Fibroblast of upper back skin (primary cell): ENCODE measurements at places on chromosomes 3 and 15.

GRCh38 chr15:35019404-35020327 lies 31.6 kb upstream of the ZNF770 start:
- DNase-seq: peak; percentile 21

GRCh38 chr15:99324082-99324620 lies 72.9 kb downstream of the LRRC28 start:
- peak; percentile 79 for DNase-seq

DNA sequence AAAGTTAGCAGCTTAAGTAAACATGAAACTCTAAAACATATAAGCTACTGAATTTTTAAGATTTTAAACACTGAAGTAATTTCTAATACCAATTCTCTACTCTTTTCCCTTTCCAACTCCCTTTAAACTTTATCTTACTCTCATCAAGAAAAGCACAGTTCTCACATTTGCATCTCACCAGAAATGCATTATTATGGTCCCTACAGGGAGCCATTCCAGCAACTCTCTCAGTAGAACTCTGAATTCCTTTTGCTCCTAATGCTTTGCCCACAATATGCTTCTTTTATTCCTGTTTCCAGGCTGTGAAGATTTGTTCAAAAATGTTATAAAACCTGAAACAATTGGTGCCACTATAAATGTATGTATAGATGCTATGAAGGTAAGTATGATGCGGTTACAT lies 83.4 kb downstream of the TFDP2 start:
- DNase-seq: no peak

DNA sequence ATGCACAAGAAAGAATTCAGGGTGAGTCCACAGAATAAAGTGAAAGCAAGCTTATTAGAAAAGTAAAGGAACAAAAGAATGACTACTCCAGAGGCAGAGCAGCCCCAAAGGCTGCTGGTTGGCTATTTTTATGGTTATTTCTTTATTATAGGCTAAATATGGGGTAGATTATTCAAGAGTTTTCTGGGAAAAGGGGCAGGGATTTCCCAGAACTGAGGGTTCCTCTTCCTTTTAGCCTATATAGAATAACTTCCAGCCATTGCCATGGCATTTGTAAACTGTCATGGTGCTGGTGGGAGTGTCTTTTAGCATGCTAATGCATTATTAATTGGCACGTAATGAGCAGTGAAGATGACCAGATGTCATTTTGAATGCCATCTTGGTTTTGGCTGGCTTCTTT lies 13.6 kb downstream of the GLDN start:
- no peak for DNase-seq

DNA sequence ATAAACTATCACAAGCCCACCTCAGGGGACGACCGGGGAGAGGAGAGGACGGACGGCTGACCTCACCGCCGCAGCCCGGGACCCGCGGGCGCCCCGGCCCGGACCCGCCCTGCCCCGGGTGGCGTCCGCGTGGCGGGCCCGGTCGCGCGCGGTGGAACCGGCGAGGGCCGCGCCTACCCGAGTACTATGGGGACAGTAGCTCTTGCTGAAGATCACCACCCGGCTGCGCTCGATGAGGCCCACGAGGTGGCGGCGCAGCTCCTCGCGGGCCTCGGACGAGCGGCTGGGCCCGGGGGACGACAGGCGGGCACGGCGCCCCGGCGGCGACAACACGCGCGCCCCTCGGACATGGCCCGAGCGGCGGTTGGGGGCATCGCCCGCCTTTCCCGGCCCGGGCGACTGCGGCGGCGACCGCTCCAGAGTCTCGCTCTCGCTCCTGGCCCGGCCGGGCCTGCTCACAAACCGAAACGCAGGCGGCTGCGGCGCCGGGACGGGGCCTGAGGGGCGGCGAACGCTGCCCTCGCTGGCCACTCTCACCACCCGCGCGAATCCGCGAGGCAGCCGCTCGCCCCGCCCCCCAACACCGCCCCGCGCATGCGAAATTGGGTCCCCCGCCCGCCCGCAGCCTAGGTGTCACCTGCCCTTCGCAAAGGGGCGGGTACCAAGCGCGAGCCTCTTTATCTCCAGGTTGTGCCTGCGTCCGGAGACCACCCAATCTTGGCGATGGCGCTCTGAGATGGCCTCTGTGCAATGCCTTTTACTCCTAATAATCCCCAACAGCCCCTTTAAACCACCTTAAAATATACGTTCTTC lies at the start of gene TXNRD3:
TXNRD3 (minus strand) TSS at position 554 of the 813 bp plus-strand sequence.
- peak; percentile 60 for DNase-seq

GRCh38 chr3:138653567-138653966 lies 45.0 kb downstream of the FAIM start:
- no peak for DNase-seq

DNA sequence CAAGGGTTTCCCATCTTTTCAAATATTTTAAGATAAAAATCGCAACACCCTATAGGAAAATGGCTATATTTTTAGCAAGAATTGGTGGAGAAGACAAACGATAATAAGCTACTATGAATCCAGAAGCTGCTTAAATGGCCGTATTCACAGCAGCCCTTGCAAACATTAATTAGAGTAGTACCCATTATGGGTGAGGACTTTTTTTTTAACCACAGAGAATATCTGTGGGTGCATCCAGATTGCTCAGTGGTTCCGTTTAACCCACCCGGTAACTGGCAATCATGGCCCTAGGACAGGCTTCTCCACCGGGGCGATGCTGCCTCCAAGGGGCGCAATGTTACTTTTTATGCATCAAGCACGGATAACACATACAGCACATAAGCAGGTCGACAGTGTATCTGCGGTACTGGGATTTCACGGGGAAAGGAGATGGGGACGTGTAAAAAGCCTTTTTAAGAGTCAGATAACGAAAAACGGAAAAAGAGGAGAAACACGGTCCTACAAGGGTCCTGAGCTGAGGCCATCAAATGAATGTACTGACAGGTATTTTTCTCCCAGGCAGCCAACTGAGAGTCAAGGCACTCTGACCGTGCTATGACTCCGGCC lies 968 bp upstream of the TMEM266 start:
- DNase-seq: no peak

DNA sequence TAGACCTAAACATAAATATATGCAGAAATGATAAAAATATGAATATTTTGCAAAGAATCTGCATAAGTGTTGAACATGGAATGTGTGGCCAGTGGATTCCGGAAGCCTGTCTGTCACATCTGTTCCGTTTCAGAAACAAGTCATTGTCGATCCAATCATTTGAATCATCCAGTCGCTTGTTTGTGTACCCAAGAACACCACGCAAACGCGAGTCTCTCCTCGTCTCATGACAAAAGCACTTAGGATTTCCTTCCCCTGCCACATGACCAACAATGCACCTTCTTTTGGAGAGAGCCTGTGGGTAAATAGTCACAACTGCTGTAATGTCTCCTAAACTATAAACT lies 80.2 kb downstream of the FMN1 start:
- no peak for DNase-seq

DNA sequence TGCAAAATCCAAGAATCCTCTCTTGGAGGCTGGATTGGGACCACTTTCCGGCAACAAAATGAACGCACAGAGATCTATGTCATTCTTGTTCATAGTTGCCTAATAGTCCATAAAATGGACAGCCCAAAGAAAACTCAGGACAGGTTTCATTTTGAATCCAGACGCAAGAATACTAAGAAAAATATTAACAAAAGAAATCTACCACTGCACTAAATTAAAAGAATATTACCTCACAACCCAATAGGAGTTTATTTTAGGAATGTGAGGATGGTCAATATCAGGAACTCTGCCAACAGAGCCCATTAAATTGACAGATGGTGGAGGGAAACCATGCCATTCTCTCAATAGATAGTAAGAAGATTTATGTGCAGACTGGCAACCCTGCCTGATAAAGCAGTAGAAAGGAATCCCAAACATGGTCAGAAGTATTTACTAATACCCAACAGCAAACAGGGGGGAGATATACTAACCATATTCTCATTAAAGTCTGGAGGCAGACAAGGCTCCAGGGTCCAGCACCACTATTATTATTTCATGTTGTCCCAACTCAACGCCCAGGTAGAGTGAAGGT lies 127.6 kb downstream of the SMAD6 start:
- DNase-seq: no peak

DNA sequence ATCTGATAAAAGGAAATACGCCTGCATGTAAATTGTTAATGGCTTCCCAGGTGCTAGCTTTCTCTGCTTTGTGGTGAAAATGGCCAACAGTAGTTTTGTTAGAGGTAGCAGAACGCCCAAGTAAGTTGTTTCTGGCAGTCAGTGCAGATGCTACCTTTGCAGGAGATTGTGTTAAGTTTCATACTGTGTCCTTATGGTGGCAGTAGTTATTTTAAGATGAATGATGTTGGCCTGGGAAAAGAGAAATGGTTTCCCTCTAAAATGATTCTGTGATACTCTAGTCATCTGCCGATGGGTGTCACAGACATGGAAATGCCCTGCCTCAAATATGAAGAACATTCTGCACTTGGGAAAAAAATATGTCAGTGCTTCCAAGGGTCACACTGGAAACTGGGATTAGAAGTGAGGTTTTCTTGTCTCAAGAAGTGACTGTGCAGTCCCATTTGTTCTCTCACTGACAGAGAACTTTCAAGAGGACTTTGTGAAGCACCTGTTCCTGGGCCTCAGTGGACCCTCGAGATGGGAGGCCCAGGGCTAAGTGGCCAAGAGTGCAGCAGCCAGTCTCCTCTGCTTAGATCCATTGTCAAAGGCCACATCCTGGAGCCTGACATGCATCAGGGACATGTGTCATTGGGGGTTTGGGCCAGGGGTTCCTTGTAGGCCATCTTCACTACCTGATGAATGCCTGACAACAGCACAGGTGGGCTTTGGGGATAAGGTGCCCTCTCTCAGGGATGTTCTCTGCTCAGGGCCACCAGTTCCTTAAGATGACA lies 393.3 kb downstream of the CACNA2D3 start:
- DNase-seq: no peak

GRCh38 chr15:51414256-51414860 lies 72.9 kb downstream of the GLDN start:
- DNase-seq: no peak

DNA sequence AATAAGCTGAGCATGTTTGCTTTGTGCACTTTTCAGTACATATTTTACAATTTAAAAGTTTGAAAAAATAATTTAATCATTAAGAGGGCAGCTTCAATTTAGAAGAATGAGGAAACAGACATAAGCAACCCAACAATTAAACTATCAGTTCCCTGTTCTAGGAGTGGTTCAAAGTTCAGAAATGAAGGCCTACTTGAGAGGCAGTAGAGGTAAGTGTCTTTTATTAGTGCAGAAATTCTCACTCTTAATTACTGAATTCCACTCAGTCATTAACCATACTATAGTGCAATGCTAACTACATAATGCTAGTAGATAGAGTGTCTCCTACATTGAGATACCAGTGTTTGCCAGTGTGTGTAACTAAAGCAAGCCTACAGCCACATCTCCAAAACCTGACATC lies 73.1 kb downstream of the TNIK start:
- no peak for DNase-seq

DNA sequence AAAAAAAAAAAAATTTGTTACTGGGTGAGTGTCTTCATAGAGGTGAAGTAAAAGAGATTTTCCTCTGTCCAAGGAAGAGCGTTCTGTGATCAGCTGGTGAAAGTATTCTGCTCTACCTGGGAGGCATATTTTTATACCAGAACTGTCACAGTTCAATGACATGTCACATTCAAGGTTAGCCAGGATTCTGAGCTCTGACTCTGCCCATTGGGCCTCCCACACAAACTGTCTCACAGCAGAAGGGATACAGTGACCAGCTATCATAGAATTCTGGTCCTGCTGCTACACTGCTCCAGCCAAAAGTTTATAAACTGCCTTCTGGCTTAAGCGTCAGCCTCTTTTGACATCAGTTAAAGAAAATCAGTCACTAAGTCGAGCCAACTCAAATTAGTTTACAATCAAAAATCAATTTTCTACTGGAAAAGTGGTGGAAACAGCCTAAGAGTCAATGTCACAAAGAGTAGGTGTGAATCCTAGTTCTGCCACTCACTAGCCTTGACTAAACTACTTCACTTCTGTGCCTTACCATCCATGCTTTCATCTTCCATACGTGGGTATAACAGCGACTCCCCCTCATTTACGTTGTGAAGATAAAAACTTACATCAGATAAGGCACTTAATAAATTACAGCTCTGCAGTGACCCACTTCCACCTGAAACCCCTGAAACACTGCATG lies 52.7 kb upstream of the DCUN1D1 start:
- no peak for DNase-seq

DNA sequence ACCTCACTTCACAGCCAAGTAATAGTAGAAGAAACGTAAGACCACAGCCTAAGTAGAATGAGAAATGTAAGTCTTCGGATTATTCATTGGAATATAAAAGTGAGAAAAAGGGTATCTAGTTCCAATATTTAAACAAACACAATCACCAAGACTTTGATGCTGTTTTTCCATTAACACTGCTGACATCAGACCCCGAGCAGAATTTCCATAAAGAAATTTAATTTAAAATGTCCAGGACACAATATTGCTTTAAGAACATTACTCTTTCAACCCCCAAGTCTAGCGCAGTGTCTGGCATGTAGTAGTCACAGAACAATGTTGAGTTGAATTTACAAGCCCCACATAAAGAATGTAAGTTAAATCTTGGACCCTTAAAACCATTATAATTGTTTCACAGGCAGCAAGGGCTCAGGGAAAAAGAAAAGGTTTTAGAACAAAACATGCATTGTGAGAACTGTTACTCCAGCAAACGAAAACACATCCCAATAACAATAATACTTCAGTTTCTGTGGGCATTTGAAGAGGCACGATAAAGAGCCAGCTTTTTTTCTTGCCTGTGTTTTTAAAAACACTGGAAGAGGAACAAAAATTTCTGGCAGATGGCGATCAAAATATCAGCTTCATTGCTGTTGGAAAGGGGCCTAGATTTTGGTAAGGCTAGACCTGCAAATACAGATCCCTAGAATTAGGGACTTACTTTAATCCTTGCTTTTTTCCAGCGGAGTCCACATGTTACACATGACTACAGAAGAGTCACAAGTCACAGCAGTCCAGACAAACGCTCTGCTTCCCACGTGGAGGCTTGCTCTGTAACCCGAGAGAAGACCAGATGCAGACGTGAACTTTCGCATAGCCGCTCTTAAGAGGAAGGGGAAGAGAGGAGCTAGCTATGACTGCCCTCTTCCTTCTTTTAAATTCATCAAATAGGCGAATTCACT lies 77.9 kb upstream of the IGSF10 start:
- DNase-seq: peak; percentile 65

- DNase-seq: peak; percentile 69
Observed at GRCh38 chr15:89874926-89875564, 18.7 kb downstream of the AP3S2 start.

DNA sequence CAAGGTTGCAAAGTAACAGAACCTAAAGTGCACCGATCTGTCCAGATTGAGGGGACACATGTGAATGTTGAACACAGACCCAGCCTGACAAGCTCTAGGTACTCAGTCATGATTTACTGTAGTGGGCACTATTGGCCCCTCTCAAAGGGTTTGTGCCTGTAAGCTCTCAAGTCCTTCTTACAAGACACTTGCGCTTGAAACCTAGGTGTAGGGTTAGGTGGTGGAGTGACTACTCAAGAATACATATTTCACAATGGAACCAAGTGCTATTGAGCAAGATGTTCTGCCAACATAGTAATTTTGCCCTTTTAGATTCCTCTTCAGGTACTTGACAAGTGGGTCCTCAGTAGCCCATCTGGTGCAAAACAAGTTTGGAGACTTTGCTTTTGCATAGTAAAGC lies 169.9 kb downstream of the AKAP13 start:
- DNase-seq: no peak
